ENCODE measurements at places on chromosomes 2 and 18.

DNA sequence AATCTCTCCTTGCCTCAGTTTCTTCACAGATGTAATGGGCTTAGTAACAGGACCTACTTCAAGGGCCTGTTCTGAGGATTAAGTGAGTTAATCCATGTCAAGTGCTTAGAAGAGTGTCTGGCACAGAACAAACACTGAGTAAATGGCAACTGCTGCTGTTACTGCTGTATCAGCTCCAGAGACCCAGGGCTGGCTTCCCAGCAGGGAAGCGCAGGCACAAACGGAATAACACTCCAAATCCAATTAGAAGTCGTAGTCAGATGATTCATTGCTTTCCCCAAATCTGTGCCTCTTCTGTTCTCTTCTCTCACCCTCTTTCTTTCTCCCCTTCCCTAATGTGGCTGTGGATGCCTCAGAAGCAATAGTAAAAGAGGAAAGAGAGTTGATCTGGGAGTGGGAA lies 101.1 kb upstream of the FZD7 start:
- DNase-seq: no peak

GRCh38 chr2:73652348-73652747 lies 10.1 kb upstream of the NAT8 start:
- no peak for DNase-seq

GRCh38 chr2:217291259-217291658 lies 431.4 kb upstream of the TNP1 start:
- peak; percentile 13 for DNase-seq

GRCh38 chr2:152453129-152453911 lies 118.3 kb downstream of the FMNL2 start:
- DNase-seq: no peak

DNA sequence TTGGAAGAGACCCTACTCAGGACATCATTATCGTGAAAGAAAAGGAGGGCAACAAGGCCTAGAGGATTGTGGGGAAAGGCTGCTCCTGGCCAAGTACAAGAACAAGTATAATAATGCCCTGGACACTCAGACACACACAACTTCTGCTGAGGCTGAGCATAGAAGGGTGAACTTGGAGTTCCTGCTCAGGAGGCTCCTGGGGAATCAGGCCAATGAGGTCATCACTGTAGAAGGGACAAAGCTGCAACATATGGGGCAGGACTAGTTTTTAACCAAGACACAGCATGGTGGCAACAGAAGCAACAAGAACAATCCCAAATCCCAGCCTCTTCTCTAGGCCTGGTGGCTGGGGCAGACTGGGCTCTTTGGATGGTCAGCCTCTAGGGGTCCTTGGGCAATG lies 102.6 kb downstream of the POLR1A start:
- no peak for DNase-seq

DNA sequence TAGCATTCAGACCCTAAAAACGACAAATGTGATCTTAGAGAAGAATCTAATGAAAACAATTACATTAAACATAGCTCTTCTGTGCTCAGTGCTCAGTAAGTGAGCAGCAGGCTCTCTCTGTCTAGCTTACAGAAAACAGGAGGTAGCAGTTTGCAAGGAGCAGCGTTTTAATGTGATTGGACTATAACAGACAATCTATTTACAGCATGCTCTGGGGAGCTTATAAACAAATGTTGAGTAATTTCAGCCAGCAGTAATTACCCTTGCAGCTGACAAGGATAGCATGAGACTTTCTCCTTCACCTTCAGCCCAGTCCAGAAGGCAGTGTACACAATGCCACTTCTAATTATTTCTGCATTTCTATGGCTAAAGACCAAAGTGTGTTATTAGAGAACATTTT lies 270.4 kb downstream of the FIGN start:
- peak; percentile 31 for DNase-seq

- DNase-seq: peak; percentile 53
These were observed 88.8 kb upstream of the ASB18 start for GRCh38 chr2:236352761-236353593.
